Muscle of leg (tissue), 16 donors: ENCODE measurements at places on chromosomes 2 and 18. TPM values are rescaled to one million over a fixed set of nuclear protein-coding genes. Genes with fewer than 3 reads are reported as not detected.
A peak's percentile ranks its signal among the peaks of the same experiment; 100 is the strongest.

- DNase-seq, result no peak
Observed at GRCh38 chr2:10526281-10527000, 78.3 kb upstream of the ODC1 start.

DNA sequence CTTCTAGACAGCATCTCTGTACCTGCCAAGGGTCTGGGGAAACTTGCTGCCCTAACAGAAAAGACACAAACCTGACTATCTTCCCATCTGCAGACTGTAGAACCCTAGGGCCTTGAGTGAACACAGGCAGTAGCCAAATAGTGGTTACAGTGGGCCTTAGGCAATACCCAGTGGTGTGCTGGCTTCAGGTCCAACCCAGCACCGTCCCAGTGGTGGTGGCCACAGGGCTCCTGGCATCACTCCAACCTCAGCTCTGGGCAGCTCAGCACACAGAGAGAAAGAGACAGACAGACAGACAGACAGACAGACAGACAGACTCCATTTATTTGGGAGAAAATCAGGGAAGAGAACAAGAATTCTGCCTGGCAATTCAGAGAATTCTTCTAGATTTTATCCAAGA is 29.3 kb upstream of the UPP2 start:
- no peak for DNase-seq

- DNase-seq, result no peak
Observed at GRCh38 chr2:219663116-219663762, 35.8 kb downstream of the SLC4A3 start.

GRCh38 chr2:187397886-187398285 is 50.2 kb downstream of the CALCRL start:
- DNase-seq, result no peak

GRCh38 chr2:107094450-107094986 is 208.6 kb upstream of the ST6GAL2 start:
- no peak for DNase-seq

- peak; percentile 82 for DNase-seq
Observed at GRCh38 chr2:237055386-237056100, 30.1 kb upstream of the COPS8 start.

DNA sequence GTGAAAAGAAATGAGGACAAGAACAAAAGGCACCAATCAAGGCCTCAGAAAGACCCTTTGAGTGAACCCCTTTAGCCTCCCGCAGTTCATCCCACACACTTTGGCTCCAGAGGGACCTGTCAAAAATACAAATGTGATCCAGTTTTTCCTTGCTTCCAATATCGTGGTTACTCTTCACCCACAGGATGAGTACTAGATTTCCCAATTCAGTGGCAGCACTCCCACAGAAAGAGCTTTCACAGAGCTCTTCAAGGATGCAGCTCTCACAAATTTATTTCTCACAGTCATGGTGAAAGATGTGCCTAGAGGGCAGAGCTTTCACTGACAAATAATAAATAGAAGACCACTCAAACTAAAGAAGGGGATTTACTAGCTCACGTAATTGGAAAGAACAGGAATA is 3.0 kb upstream of the GFPT1 start:
- DNase-seq, result no peak

DNA sequence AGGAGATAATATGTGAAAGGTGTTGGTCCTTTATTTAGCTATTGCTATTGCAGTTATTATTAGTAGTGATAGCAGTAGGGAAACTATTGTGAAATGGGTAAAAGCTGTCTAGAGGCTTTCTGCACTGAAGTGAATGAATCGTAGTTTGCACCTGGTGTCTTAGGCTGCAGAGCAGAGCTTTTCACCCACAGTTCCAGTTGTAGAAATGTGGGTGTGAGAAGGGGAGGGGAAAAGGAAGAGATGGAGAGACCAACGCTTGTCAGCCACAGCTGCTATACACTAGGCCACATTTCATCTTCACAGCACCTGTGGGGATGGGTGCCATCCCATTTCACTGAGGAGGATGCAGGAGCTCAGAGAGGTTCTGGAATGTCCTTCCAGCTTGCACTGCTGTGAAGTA is 50.0 kb downstream of the TRPM8 start:
- DNase-seq, result no peak

GRCh38 chr2:235733761-235734160 is 239.9 kb downstream of the AGAP1 start:
- DNase-seq, result peak; percentile 40

DNA sequence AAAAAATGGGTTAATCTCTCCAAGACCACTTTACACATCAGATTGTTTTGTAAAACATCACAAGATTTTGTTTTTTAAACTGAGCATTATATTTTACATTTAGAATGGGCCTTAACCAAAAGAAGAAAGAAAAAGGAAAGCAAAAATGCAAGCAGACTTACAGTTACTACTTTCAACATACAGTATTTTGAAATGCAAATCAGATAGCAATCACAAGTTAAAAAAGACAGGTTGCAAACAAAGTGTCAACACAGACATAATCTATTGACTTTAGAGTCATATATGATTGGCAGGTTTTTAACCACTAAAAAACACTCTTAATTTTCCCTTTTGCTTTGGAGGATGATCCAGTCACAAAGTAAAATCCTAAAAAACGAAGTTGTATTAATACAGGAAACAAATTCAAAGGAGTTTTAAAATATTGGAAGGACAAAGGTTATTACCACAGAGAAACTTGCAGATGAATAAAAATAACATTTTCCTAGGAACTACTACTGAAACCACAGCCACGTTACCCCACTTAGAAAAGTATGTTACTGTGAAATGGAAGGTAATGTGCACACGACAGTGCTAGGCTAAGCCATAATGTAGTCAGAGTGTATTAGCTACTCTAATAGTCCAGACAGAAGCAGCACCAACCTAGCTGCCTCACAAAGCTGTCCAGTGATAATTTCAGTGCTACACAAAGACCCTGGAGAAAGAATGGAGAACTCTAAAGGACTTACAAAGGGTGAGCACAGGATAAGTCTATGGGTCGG is 22.9 kb downstream of the DARS1 start:
- DNase-seq, result no peak

DNA sequence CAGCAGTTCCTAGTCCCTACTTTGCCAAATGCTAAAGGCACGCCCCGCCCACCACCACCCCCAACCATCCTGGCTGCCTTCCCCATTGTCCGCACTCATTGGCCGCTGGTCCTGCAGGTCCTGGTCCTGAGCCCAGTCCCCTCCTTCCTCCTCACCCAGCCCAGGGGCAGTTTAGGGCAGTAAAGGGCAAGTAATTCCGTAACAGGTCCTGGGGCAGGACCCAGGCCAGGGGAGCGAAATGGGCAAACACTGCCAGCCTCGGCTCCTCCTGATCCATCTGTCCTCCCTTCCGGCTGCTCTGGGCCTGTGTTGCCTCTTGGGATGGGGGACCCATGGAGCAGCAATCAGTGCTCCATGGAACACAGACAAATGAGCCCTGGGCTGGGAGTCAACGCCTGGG is 6.1 kb downstream of the ADCY3 start:
- no peak for DNase-seq

DNA sequence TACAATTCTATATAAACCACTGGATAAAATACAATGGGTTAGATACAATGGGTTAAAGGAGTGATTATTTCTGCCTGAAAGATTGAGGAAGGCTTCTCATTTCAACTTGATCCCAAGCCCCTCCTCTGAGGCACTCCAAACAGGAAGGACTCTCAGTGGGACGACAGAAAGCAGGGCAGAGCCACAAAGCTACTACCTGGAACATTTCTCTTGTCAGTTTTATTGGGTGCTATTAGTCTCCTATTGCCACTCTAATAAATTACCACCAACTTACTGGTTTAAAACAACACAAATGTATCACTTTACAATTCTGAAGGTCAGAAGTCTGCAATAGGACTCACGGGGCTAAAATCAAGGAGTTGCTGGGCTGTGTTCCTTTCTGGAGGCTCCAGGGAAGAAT is 146.7 kb downstream of the MREG start:
- DNase-seq, result no peak

- no peak for DNase-seq
Observed at GRCh38 chr2:6140509-6140908, 448.3 kb downstream of the SOX11 start.

- DNase-seq, result peak; percentile 50
Observed at GRCh38 chr2:188676010-188676400, 298.2 kb upstream of the COL3A1 start.

- no peak for DNase-seq
Observed at GRCh38 chr2:205872716-205873115, 190.4 kb downstream of the NRP2 start.

GRCh38 chr2:204663816-204664425 is 118.6 kb downstream of the PARD3B start:
- DNase-seq, result no peak

- DNase-seq, result no peak
Observed at GRCh38 chr2:157480182-157480961, 36.5 kb upstream of the CYTIP start.

- no peak for DNase-seq
Observed at GRCh38 chr18:61466736-61467135, 133.5 kb downstream of the CDH20 start.

DNA sequence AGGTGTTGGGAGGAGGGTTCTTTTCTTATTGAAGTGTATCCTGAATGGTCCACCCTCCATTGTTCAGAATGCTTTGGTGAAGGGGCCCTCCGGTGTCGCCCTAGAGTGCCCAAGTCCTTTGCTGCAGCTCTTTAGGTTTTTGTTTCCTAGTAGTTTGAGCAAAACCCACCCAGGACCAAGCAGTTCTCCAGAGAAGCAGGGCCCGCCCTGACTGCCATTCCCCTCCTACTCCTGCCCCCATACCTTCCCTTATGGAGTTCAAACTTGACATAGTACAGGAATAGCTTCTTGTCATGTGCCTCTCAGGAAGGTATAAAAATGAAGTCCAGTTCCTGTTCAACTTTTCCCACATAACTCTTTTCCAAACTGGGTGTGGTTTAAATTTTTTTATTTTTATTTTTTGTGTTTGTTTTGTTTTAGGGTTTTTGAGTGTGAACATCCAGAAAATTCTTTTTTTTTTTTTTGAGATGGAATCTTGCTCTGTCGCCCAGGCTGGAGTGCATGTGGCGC is 5.6 kb downstream of the MERTK start:
- DNase-seq, result no peak

DNA sequence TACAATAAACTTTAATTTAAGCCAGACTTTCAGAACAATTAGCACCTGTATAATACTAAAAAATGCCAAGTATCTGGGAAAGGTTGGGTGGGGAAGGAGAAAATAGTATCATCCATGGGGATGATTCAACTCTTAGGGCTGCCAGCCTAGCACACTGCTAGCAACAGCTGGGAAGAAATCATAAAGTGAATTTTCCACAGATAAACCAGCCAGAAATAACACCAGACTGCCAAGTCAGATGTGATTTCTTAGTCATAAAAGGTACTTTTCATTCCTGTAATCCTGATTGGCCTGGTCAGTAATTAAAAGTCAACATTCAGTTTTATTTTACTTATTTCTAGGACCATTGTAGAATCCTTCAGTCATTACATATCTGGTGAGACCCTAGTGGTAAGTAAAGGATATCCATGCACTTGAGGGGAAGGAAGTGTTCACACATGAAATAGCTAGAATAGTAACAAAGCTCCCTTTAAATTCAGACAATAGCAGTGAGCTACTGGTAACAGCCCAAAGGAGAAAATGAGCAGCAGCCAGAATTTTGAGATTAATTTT is 59.4 kb downstream of the LIMS1 start:
- peak; percentile 79 for DNase-seq

Gene UGT1A6
- 0.16 TPM for polyA plus RNA-seq

Gene RFTN2
- polyA plus RNA-seq, result 15.5 TPM

Gene RETSAT
- polyA plus RNA-seq, result 13.8 TPM

Gene DSG2
- polyA plus RNA-seq, result 14.8 TPM

Gene ZNF513
- 14.0 TPM for polyA plus RNA-seq

Gene NCL
- 578 TPM for polyA plus RNA-seq

Gene ANKRD62
- not detected for polyA plus RNA-seq

Gene DHRS9
- 0.19 TPM for polyA plus RNA-seq

Gene NDC80
- 14.6 TPM for polyA plus RNA-seq

Gene ANKRD29
- 5.5 TPM for polyA plus RNA-seq

Gene NT5DC4
- not detected for polyA plus RNA-seq

Gene TMEM198
- polyA plus RNA-seq, result 2.8 TPM

Gene SESTD1
- polyA plus RNA-seq, result 26.6 TPM

Gene SCN2A
- 0.01 TPM for polyA plus RNA-seq

Gene TEX44
- polyA plus RNA-seq, result not detected

Gene SGPP2
- polyA plus RNA-seq, result 1.9 TPM
